ENCODE measurements at places on chromosomes 5 and 9.

- DNase-seq: no peak
Measured at GRCh38 chr9:13665418-13666066, 386.1 kb upstream of the MPDZ start.

DNA sequence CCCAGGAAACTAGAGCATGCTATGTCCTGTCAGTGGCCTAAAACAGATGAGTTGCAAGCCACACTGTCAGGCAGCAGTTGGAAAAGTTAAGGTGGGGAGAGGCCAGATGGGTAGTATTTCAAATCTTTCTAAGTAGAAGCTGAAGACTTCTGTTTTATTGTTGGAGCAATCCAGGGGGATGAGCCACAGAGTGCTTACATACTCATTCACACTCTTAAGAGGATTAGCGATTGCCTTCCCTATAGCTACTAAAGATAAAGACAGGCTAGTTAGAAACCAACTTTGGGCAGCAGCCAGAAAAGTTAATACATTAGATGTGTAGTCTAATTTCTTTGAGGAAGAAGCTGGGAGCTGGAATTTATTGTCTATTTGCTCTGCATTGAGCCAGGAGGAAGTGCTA, 61.7 kb upstream of the ELAVL2 start:
- DNase-seq: no peak

GRCh38 chr5:142585451-142585850, 100.4 kb downstream of the FGF1 start:
- DNase-seq: no peak

GRCh38 chr5:110790673-110791072, 51.9 kb downstream of the SLC25A46 start:
- DNase-seq: no peak

- no peak for DNase-seq
Measured at GRCh38 chr5:158060212-158060611, 201.3 kb upstream of the CLINT1 start.

DNA sequence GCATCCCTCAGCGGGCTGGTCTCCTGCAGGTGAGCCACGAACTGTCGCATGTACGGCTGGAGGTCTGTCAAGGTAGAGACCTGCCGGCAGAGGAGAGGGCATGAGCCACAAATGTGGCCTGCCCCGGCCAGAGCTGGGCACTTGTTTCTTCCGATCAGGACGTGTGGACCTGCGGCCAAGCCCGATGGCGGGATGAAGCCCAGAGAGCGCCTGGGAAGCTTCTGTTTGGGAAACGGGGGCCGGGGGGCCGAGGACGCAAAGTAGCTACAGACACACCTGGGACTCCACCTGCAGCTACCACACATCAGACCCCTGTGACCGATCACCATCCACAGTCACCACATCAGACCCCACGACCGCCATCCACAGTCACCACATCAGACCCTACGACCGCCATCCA, 22.7 kb downstream of the TERT start:
- no peak for DNase-seq

DNA sequence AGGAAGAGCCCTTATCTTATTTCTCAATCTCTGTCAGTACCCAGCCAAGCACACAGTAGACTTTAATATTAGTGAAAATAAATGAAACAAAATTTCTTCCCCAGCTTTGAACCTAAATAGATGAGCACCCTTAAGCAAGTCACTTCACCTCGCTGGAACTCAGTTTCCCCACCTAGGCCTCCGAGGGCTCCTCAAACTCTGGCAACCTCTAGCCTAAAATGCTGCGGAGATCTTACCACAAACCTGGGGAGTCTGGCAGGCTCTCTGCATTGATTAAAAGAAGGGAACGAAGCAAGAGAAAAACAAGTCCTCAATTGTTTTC, 326 bp downstream of the RIGI start:
- no peak for DNase-seq

DNA sequence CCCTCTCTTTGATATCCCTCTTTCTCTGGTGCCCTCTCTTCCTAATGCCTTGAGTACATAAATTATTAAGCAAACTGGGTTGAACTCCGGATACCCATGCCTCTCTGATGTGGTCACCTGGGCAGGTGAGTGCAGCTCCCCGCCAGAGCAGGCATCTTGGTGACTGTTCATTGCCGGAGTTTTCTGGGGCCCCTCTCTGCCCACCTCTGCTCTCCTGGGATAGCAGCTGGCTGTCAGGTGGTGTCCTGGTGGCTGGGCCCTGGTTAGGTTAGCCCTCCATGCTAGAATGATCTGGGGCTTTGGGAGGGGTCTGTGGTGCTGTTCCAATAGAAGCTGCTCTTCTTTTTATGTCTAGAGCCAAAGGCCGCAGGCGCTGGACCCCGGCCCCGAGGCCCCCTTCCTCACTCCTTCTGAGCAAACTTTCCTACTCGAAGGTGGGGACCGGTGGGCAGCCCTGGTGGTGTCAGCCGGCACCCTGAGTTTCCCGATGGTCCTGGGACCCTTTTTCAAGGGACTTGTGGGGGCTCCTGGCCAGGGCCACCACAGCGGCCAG, 4.9 kb upstream of the SCGB3A1 start:
- no peak for DNase-seq

DNA sequence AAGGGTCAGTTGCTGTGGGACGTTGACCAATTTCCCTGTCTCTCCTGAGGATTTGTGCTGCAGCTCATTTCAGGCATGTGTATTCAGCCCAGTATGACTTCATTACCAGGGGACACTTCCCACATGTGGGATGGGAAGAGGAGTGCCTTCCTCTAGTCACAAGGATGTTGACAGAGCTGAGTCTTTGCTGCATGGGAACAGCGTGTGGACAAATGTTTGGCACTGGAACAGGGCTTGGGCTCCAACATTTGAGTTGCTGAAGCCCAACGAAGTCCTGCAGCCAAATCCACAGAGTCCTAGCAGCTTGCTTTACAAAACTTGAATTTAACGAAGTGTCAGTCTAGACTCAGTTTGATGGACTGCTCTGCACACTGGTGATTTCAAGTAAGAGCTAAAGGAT, 283.2 kb downstream of the SH3GL2 start:
- no peak for DNase-seq

DNA sequence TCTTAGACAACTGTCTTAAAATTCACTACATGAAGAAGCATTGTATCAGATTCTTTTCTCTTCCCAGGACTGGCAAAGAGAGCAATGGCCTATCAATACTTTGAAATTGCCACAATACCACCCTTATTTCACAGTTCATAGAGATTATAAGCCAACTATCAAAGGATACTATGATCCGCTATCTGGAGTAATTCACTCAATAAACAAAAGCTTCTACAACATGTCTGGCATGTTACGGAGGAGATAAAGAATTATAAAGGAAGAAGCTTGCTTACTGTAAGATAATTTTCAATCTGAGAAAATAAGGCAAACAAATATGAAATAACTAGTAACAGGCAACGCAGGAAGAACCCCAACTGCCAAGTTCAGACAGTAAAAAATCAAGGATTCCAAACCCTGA, 114.8 kb downstream of the GNAQ start:
- no peak for DNase-seq

GRCh38 chr5:177113566-177114424, 19.8 kb upstream of the NSD1 start:
- no peak for DNase-seq

- DNase-seq: no peak
Measured at GRCh38 chr9:28124917-28125316, 551.6 kb upstream of the C9orf72 start.

DNA sequence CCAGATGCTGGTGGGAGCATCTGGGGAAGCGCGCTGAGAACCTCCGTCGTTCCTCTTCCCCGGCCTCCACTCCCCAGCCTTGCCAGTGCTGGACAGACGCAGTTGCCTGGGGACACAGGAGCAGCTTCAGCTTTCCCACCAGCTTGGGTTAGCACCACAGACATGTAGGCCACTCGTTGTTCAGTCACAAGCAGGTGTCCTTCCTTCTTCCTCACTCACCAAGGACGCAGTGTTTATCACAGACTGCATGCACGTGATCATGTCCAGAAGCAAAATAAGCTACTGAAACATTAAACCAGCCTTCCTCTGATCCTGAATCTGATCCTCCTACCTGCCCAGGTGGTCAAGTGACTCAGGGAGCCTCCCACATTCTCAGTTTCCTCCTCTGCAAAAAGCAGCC, 232.9 kb downstream of the SYK start:
- DNase-seq: no peak

- DNase-seq: no peak
Measured at GRCh38 chr9:136902259-136902821, 16.0 kb downstream of the TRAF2 start.

DNA sequence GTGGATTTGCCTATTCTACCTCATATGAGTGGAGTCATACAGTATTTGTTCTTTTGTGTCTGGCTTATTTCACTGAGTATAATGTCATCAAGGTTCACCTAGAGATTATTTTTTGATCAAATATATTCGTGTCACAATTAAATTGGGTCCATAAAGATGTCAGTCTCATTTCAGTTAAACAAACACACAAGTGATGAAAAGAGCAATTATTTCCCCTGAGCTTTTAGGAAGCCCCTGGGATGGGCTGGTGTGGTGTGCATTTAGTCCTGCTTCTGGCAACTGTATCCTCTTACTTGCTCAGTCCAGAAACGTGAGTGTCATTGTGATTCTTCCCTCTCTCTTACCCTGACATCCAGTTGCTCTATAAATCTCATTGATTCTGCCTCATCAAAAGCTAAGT, 52.8 kb upstream of the CARTPT start:
- no peak for DNase-seq

- DNase-seq: no peak
Measured at GRCh38 chr5:58412932-58413331, 47.0 kb downstream of the PLK2 start.

- DNase-seq: no peak
Measured at GRCh38 chr9:91056917-91057316, 255.3 kb downstream of the SYK start.

All from NCI-H1417 treated with DMSO at 0.1 percent for 48 hours (cell line).